K562 (cell line): ENCODE measurements at places on chromosomes 3 and 15.

DNA sequence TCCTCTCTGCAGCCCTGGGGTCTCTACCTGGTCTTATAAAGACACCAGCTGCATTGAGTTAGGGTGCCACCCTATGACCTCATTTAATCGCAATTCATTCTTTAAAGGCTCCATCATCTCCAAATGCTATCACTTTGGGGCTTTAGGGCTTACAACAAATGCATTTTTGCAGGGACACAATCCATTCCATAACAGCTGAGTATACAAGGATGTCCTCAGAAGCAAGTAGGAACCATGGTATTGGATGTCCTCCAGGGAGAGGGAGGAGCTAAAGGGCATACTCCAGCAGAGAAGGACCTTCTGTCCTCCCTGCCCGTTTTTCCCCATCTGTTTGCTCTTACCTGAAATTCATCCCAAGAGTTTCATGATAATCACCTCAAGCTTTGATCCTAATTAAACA lies 30.3 kb downstream of the UMPS start:
- H3K27me3 ChIP-seq = no peaks in the 10 kb centered on the region
- no peak overlapping the region for H3K27ac ChIP-seq
- H3K36me3 ChIP-seq = no peaks in the 10 kb centered on the region; the same call in 2 of the 3 replicates

DNA sequence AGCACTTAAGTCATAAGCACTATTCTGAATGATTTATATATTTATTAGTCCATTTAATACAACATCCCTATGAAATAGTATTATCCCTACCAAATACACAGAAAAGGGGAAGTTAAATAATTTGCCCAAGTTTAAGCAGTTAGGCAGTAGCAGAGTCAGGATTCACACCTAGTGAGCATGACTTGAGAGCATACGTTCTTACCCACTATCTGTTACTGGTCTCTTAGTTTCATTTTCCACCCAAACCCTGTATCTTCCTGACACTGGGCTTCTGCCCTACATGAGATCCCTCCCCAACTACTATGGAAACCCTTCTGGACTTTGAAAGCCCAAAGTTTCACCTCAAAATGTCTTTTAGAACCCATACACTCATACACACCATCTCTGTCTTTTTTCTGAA lies 4.4 kb upstream of the ATOSA start:
- no peak overlapping the region for H3K4me3 ChIP-seq
- H3K27me3 ChIP-seq = no peaks in the 10 kb centered on the region; the same call in 2 of the 3 replicates
- DNase-seq = no peak
- no peaks in the 10 kb centered on the region for H3K36me3 ChIP-seq

GRCh38 chr15:25250011-25250596 lies 188.7 kb downstream of the UBE3A start:
- no peaks in the 10 kb centered on the region for H3K4me1 ChIP-seq
- H3K36me3 ChIP-seq = no peaks in the 10 kb centered on the region

DNA sequence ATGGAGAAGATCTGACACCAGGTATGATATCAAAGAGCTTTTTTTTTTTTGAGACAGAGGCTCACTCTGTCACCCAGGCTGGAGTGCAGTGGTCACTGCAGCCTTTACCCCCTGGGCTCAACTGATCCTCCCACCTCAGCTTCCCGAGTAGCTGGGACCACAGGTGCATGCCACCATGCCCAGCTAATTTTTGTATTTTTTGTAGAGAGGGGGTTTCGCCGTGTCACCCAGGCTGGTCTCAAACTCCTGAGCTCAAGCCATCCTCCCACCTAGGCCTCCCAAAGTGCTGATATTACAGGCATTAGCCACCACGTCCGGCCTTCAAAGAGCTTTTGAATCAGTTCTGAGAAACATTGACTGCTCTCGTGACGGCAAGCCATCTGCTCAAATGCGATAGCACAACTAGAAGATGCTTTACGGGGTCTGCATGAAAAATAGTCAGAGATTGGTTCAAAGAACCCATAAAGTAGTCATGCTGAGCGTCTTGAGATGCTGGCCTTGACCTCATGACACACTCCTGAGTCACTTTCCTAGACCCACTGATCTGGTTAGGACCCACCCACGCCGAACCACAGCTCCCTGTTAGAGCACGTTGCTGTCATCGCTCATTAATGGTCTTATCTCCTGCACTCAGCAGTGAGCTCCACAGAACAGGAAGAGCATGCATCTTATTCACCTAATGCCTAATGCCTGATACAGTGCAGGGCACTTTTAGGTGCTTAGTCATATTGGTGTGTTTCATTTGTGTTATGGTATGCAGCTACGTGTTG lies 57.0 kb upstream of the NR2F2 start:
- H3K27me3 ChIP-seq = no peaks in the 10 kb centered on the region
- peaks cover 25% of the 10 kb centered on the region for H3K36me3 ChIP-seq
- peak overlapping the region; percentile 93 for H3K27ac ChIP-seq
- no peak overlapping the region for H3K4me3 ChIP-seq
- peak; percentile 93 for DNase-seq

GRCh38 chr15:79815468-79815867 lies 81.3 kb downstream of the MTHFS start:
- no peaks in the 10 kb centered on the region for H3K36me3 ChIP-seq

DNA sequence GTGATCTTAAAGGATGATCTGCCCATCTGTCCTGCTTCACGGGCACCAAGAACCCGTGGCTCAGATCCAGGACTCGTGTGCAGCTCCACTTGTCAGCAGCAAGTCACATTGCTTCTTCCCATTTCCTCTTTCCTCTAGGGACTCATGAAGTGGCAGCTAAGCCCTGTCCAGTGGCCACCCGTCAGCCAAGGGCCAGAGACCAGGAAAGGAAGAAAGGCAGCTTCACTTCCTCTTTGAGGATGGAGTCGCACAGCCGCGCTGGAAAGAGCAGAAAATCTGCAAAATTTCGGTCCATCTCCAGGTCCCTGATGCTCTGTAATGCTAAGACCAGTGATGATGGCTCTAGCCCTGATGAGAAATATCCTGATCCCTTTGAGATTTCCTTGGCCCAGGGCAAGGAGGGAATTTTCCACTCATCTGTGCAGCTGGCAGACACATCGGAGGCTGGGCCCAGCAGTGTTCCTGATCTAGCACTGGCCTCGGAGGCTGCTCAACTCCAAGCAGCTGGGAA lies 28.5 kb downstream of the IL16 start:
- H3K4me3 ChIP-seq = no peak overlapping the region
- H3K36me3 ChIP-seq = no peaks in the 10 kb centered on the region
- no peaks in the 10 kb centered on the region for H3K4me1 ChIP-seq
